ENCODE measurements at places on chromosomes 4 and X.

DNA sequence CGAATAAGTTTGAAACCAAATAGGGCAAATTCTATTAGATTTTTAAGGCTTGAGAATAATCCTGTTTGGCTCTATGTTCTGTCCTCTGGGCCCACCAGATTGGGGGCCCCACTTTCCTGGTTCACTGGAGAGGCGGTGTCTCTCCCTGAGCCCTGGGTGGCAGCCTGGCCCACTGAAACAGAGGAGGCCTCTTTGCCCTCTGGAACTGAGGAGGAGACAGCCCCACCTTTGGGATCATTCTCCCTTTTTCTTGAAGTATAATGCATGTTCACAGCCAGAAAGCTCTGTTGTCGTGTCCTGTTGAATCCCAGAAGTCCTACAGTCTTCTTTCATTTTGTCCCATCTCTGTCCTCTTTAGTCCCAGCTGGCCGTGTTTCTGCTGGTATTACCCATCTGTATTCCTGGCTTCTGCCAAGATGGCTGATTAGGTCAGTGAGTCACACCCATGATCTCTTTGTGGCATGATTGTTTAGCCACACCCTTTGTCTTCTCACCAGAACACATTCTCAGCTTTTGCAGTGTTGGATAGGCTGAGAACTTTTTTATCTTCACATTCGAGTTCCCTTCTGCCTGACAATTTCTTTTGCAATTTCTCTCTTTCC is 8.1 kb upstream of the TBC1D25 start:
- no peak for DNase-seq

GRCh38 chrX:33336783-33337182 is 125.4 kb upstream of the DMD start:
- DNase-seq, result no peak

GRCh38 chrX:154749856-154750255 is 1.0 kb downstream of the GAB3 start:
- DNase-seq, result no peak

GRCh38 chr4:24056289-24056688 is 166.4 kb upstream of the PPARGC1A start:
- DNase-seq, result no peak

GRCh38 chrX:154724993-154725756 is 25.7 kb downstream of the GAB3 start:
- no peak for DNase-seq

DNA sequence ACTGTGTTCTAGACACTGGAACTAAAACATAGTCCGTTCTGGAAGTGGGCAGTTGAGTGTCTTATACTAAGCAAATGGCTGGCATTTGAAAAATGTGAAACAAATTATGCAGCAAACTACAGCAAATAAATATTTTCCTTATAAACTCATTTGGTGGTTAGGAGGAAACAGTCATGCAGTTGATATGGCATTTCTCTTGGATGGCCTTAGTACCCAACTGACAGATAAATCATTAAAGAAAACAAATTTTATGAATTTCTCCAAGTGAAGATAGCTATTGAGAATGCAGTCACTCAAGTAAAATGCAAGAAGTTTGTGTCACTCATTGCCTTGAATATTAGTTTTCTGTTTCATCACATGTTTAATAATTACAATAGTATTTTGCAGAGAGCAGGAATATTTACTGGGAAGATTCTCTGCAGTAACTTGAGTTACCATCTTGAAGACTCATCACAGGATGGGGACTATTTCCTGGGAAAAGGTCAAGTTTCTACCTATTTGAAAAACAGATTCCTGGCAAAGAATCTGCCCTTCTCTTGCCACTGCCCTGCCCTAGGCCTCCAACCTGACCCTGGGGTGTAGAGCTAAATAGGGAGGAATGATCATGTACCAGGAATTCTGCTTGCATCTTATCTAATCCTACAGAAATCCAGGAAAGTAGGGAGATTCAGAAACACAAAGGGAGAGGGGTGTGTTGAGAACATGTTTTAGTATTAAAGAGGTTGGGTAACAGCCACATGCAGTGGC is 105.9 kb downstream of the SH3RF1 start:
- DNase-seq, result no peak

DNA sequence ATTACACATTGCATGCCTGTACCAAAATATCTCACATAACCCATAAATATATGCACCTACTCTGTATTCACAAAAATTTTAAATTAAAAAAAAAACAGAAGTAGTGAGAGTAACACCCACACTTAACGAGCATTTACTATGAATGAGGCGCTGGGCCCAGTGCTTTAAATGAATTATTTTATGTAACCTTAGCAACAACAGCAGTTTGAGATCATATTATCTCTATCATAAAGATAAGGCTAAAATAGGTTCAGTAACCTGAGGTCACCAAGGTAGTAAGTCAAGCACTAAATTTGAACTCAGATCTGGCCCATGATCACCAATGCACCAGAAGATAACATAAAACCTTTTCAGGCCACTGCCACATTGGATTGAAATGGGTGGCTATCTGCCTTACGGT is 5.3 kb upstream of the PROM1 start:
- DNase-seq, result no peak

GRCh38 chr4:1039493-1040343 is 28.3 kb downstream of the FGFRL1 start:
- DNase-seq, result no peak

GRCh38 chrX:135484641-135485289 is 35.7 kb upstream of the INTS6L start:
- no peak for DNase-seq

DNA sequence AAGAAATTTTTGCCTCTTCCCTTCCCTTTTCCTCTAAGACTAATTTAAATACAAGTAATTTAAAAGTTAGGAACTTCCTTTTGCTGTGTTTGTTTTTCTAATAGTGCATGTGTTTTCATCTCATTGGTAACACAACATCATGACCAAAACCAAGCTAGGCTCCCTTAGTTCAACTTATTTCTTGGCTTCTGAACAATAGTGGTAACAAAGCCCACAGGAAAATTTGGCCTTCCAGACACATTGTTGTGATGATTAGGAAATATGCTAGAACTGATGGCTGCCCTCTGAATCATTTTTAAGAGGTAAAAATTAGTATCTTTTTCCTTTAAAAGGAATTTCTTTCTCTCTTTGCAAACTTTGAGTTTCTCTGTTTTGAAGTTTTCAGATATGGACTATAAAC is 25.5 kb upstream of the TEC start:
- no peak for DNase-seq

DNA sequence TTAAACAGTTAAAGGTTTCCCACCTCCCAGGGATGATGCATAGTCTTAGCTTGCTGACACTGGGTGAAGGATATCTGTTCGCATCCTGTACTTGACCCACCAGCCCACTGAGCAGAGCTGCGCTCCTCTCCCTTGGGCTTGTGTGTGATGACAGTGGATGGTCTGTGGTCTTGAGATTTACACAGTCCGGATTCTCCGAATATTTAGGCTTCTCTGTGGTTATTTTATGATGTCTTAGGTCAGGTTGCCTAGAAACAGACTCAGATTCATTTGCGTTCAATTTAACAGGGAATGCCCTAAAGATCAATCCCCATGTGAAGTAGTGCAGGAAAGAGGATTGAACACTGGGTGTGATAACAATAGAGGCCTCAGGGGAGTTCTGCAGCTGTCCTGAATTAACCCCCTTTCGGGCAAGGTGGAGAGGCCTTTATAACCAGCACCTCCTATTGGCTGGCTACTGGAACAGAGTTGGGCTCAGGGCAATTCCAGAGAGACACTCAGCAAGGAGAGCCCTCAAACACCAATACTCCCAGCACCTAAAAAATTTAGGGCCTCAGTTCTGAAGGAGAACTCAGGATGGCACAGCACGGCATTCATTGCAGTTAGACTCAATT is 653.2 kb upstream of the GALNT7 start:
- DNase-seq, result no peak

DNA sequence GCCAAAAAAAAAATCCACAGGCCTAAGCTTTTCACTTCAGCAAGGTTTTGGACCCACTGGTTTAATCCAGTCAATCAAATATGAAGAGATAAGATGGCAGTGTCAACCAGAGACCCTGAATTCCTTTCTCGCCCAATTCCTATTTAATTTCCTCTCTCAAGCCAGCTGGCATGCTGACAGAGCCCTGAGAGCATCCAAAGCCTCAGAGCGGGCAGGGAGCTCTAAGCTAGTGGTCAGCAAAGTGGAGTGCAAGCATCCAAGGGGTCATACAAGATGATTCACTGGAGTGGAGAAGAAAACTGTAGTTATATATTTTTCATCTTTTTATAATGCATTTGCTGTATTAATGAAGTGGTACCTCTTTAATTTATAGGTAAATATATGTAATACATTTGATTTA is 37.8 kb upstream of the PRPS2 start:
- no peak for DNase-seq
